Kidney epithelial cell (primary cell): ENCODE measurements at places on chromosomes 7 and 10.

- DNase-seq, result no peak
These were observed 1189.5 kb downstream of the GATA3 start for GRCh38 chr10:9243941-9244411.

- no peak for DNase-seq
These were observed 31.7 kb upstream of the LBX1 start for GRCh38 chr10:101260764-101261481.

DNA sequence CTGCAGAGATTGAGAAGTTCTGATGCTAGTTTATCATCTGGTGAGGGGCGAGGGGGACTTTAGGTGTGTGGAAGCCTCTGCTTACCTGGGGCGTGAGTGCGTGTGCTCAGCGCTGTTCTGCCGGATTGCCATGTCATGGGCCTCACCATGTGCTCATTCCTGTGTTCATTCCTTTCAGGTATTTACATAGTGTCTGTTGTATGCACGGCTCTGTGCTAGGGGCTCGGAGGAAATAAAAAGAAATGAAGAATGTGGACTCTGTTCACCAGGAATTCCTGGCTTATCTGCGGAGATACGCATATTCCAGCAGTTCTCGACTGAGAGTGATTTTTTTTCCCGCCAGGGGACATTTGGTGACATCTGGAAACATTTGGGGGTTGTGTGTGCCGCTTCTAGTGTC, 152.0 kb downstream of the CAMK1D start:
- DNase-seq, result no peak

DNA sequence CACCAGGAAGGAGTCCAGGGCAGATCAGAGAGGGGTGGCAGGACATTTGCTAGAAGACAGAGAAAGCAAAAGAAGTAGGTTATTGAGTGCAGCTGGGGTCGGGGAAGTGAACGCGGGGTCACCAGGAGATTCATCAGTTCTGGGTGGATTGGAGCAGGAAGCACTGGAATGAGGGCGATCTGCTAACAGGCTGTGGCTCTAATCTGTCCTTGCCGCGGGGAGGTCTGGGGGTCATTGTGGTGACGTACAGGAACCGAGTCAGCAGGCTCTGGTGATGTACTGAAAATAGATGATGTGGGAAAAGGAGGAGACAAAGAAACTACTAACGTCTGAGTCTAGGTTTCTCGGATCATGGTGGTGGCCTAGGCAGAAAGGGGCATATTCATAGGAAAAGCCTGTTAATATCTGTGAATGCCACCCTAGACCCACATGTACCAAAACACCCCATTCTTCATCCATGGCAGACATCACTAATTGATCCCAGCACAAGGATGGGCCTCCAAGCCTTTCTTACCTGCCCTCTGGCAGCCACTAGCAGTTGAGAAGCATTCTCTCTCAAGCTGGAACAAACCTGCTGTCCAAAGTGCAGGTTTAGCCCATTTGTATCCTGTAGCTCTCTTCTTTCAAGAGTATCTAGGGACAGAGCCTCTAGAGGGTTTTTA, 134.5 kb downstream of the C10orf105 start:
- no peak for DNase-seq

DNA sequence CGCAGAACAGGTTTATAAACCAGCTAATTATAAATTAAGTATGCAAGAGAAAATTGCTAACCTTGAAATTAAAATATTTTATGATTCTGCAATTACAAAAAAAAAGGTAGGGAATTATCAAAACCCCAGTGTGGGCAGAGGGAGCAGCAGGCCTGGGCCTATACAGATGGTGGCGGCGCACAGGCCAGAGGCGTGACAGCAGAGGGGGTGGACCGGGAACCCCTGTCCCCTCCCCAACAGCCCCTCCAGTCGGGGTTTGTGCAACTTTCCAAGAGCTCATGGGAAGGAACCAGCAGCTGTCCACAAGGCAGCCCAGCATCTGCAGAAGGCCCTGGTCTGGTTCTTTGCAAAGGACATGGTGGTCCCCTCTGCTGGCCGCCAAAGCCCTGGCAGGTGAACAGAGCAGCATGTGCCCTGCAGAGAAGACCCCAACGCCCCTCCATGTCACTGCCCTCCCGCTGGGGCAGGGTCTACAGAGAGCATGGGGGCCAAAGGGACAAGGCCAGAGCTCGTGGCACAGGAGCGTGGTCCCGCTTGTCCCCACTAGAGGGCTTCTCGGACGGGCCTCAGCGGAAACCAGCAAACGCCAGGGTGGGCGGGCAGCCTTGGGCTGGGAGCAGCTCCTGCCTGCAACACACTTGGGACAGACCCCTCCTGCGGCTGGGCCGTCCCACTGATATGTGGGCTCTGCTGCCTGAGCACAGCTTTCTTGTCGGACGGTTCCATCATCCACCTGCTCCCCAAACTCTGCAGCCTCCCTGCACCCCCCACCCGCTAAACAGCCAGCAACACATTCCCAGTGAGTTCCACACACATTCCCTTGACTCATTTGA, 75.1 kb downstream of the EBF3 start:
- DNase-seq, result no peak

DNA sequence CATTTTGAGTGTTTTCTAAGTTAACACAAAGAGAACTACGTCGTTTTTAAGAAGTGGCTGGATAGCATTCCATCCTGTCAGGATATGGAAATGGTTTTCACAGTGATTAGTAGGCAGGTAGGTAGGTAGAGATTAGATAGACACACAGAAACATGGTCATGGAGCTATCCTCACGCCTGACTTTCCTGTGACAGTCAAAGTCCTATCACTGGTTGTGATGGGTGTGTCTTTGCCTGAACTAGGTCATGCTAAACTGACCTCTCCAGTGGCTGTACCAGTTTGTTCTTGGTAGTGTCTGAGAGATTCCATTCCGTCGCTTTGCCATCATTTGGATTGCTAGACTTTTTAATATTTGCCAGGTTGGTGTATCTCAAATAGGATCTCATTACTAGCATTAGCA, 28.2 kb downstream of the FKBP6 start:
- DNase-seq, result no peak

DNA sequence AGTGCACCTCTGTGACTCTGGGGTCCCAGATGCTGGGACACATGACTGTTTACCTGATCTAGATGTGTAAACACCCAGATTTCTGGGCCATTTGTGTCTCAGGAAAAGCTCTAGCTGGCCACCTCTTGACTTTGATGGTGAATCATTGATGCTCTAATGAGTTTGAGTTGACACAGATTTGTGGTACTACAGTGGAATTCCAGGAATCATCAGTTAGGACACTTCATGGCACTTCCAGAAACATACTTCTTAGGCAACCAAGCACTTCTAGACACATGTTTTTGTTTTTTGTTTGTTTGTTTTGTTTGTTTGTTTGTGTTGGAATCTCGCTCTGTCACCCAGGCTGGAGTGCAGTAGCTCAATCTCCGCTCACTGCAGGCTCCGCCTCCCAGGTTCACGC, 302.2 kb upstream of the ZMIZ1 start:
- no peak for DNase-seq

DNA sequence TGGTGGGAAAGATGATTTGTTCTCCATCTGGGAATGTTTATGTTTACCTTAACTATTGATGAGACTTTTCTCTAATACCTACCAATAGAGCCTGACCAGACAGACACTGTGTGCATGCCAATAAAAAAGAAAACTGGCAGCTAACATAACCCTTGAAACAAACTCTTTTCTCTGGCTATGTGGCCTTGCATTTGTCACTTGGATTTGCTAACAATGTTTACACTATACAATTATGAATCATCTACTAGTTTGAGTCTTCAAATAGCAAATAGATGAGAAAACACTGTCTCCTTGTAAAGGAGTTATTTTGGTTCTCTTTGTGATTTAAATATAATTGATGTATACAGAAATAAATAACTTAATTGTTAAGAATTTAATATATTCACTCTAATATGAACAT, 273.1 kb downstream of the SEMA3D start:
- DNase-seq, result no peak

GRCh38 chr10:4512196-4512595, 313.8 kb upstream of the AKR1E2 start:
- no peak for DNase-seq

DNA sequence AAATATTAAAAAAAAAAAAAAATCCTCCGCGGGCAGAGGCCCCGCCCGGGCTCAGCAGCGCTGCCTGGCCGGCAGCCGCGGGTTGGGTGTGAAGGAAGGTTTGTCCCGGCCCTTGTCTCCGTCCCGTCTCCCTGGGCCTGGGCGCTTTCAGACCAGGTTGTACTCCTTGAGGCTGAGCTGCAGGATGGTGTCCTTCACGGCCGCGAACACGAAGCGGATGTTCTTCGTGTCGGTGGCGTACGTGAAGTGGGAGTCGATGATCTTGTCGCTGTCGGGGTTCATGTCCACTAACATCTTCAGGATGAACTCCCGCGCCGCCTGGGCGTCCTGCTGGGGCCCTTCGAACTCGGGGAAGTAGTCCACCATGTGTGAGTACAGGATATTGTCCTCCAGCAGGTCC, 123.7 kb upstream of the KCTD7 start:
- no peak for DNase-seq

- DNase-seq, result no peak
These were observed 84.1 kb downstream of the THSD7A start for GRCh38 chr7:11747715-11748485.

- no peak for DNase-seq
These were observed 11.0 kb downstream of the KIN start for GRCh38 chr10:7776777-7777176.

DNA sequence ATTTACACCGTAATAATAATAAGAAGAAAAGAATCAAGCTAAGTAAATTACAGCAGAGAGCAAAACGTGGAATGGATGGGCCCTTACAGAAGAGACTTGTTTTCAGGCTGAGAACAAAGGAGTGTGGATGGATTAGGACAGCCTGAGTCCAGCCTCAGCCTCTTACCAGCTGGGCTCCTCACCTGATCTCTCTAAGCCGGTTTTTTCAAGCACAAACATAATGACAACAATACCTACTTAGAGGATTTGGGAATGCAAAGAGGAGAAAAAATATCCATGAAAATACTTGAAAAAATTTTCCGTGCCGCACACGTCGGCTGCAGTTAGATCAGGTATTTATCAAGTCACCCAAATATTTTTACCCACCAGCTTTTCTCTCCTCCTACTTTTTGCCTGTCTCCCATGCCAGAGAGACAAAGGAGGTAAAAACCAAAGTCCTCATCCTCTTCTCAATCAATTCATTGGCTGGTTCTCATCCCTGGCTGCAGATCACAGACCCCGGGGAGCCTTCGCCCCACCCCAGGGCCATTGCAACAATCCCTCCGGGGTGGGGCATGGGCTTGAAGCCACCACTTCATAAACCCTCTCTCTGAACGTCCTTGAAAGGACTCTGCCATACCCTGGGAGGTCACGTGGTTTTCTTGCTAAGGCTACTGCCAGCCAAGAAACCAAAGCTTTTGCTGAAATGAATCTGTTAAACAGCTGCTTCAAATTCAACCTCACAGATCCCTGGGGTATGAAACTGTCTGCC, 29.7 kb upstream of the GTF2I start:
- DNase-seq, result no peak

- DNase-seq, result no peak
These were observed 178.7 kb downstream of the AHR start for GRCh38 chr7:17477182-17477581.

DNA sequence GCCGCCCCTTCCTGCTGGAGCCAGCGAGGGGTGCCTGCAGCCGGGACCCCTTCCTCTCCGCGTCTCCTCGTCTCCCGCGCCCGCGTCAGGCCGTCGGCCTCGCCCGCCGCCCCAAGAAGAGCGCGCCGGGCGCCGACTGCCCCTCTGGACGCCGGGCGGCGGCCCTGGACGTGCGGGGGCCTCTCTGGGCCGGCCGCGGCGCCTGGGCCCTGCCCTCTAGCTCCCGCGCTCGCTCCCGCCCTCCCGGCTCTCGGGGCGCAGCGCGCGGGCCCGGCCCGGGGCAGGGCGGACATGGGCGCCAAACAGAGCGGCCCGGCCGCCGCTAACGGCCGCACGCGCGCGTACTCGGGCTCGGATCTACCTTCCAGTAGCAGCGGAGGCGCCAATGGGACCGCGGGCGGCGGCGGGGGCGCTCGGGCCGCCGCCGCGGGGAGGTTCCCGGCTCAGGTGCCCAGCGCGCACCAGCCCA, 704 bp downstream of the ZNRF2 start:
- DNase-seq, result no peak

DNA sequence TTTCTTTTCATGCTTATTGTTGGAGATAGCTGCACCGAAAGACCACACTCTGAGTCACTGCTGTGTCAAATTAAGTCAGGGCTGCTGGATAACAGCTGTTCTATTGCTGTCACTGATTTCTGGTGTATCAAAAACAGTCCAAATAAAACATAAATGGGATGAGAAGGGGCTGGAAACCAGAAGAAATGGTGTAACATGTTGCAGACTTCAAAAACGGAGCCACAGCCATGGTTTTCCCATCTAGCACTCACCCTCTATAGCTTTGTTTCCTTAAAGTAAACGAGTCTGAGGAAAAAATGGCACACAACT, 103.3 kb upstream of the DIP2C start:
- DNase-seq, result no peak

DNA sequence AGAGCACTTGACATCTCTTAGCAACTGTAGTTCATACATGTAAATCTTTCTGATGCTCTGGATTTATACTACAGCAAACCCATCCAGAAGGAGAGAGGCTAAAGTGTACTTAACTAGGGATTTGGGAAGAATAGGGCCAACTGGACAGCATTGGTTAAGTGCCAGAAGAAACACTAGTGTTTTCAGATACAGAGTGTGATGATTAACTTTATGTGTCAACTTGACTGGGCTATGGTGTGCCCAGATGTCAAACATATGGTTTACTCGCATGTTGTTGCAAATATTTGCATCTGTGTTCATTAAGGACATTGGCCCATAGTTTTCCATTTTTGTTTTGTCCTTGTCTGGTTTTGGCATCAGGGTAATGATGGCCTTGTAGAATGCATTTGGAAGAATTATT, 384.7 kb upstream of the KCND2 start:
- DNase-seq, result no peak

DNA sequence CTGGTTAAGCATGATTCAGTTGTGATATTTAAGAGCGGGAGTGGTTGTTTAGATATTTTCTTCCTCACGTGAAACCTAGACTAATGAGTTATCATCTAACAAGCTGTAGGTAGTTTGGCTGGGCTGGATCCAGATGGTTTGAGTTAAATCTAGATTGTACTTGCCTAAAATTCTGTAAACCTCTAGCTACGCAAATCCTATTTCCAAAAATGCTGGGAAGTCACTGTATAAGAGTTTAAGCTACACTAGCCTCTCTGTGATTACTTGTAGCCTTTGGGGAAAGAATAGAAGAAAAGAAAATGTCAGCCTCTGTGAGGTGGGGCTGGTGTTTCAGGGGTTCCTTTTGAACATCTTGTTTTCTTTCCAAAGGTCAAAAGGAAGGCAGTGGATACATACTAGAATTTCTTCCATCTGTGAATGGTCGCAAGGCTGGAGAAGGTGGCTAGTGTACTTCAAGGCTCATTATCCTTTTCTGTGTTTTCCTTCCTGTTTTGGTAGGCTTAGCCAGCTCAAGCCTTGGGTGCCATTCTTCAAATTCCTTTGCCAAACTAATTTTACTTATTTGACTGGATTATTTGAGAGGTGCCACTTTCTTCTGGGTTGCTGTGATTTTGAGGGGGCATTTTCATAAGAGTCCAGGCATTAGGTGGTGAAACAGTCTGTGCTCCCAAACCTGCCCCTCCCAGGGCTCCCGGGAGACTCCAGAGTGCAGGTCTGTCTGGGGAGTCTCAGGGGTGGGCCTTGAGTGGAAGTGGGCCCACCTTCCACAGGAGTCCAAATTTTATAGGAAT, 5.2 kb upstream of the EN2 start:
- DNase-seq, result no peak
